ENCODE measurements at places on chromosomes 7 and 10.

- no peak for DNase-seq
Measured at GRCh38 chr10:34768972-34769330, 46.1 kb downstream of the PARD3 start.

DNA sequence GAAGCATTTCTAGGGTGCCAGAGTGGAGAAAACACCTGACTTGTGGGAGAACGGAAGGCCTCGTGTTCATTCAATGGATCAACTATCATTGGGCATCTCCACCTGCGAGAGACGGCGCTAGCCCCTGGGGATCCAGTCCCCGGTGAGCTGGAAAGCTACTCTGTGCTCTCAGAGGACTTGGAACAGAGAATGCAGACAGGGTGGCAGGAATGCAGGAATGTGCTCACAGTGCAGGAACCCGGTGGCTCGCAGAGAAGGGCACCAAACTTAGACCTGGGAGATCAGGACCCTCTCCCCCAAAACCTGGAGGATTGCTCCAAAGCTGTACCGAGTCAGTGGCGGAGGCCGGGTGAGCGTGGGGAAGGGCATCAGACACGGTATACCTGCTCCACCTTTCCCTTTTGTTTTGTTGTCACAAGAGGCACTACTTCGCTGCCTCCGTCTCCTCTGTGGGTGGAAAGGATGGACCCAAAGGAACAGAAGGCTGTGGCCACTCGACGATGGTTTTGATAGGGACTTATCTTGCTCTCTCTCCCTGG is 569.0 kb upstream of the C7orf33 start:
- DNase-seq = no peak

- no peak for DNase-seq
Measured at GRCh38 chr7:111103678-111104274, 12.8 kb downstream of the LRRN3 start.

DNA sequence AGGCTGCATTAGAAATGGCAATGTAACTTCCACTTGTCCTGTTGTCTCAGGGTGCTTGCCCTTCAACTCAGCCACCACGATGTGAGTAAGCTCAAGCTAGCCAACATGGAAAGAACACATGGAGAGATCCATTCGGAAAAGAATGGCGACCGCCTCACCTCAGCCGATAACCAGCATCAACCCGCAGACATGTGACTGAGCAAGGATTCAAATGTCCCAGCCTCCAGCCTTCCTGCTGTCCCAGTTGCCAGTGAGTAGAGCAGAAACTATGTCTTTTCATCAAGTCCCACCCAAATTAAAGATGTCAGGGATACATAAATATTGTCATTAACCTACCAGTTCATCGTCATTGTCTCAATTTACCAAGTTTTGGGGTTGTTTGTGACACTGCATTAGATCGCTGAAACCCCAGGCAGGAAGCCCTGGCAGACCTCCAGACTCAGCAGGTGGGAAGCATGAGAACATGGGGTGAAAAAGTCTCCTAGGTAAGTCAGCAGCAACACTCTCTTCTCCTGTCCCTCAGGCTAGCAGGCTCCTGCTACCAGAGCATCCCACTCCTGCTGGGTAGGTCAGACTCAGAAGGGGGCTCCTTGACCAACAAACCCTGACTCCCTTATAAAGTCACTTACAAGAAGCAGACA is 67.0 kb downstream of the OSBPL3 start:
- DNase-seq = no peak

DNA sequence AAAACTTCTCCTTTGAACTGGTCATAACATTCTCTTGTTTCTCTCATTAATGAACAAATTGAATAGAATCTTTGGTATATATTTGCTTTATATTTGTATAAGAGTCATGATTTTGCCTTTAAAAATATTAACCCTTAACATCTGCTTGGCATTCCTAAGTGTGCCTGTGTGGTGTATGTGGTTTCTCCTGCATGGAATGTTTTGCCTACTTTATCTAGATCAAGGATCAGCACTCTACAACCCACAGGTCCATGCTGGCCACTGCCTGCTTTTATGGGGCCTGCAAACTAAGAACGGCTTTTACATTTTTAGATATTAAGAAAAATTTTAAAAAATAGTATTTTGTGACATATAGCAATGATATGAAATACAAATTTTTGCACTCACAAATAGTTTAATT is 4.3 kb upstream of the LAMB4 start:
- DNase-seq = no peak
